ENCODE measurements at places on chromosomes 13 and 19.

- DNase-seq: peak; percentile 9
Observed at GRCh38 chr19:17719730-17720400, 585 bp downstream of the MAP1S start.

- DNase-seq: no peak
Observed at GRCh38 chr13:45422731-45423292, 4.6 kb upstream of the SLC25A30 start.

DNA sequence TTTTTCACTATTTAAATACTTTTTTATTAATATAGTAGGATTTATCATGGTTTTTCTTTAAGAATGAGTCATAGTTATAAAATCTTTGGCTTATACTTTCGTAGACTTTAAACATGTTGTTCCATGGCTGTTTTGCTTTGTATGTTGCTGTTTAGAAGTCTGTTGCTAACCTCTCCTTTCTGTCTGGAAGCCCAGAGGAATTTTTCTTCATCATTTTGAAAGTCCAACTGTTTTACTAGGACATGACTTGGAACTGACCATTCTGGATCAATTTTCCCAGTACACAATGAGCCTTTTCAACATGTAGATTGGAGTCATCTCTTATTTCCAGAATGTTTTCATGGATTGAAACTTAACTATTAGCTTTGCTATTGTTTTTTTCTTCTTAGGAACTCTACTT is 7.9 kb downstream of the CAB39L start:
- DNase-seq: no peak

DNA sequence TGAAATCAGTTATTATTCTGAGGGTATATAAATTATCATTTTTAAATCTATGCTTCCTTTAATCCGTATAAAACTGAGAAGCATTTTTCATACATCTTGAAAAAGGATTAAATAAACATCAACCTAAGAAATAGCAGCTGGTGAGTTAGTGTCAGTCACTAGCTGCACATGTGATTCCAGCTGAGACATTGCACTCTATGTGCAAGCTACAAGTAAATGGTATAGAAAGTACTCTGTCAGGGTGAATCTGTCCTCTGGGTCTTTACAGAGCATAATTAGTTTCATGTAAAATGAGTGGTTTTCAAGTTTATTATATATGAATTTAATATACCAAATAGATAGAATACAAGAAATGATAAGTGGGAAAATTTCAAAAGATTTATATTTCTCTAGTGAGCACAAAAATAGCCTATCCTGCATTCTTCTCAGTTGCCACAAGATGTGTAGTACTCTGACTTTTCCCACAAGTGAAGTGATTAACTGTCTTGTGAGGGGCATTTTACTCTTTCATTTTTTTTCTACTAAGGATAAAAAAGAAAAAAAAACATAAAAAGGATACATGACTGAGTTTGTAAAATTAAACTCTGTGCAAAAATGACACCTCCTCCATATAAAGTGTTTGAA is 1372.1 kb downstream of the PCDH9 start:
- DNase-seq: no peak

DNA sequence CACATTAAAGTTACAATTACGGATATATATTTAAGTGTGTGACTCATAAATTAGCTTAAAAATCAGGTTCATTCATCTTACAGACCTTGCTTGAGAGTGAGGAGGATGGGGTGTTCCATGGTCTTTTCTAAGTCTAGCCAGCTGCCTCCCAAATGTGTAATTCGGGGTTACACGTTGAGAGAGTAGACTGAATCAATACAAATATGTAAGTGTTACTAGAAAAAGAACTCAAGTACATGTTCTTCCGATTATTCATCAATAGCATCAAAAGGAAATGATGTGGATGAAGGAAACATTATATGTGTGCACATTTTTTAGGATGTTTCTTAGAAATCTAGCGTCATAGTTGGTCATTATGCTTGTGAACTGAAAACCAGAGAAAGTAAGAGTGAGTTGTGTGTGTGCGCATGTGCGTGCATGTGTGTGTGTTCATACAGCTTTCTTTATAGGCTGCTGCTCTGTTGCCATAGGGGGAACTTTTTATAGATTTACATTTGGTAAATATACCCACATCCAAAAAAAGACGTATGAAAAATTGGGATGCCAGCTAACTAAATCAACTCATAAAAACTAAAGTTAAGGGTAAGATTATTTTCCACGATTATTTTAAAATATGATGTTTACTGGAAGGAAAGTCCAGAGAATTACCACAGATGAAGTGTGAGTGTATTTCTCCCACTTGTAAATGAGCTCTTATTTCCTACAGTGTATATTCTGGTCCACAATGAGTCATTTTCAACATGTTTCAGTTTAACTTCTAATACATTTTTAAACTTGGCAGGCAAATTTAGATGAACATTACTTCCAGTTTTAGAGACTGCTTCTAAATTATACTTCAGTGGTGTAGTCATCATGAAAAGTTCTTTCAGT is 82.4 kb downstream of the PIBF1 start:
- no peak for DNase-seq

DNA sequence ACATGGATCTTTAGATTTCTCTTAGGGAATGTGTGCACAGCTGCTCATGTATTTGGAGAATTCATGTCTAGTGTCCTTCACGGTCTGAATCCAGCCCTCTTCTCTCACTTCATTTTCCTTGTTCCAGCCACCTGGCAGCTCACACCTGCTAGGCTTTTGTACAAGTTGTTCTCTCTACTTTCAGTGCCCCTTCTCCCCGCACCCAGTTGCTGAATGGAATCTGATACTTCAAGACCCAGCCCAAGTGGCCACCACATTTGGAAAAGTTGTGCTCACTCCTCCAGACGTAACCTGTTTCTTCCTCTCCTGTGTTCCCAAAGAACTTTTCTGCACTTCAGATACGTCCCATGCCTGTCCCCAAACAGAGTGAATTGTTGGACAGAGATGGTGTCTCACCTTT is 235.6 kb downstream of the SHISA2 start:
- no peak for DNase-seq

GRCh38 chr13:77370888-77371287 is 44.0 kb upstream of the MYCBP2 start:
- no peak for DNase-seq

DNA sequence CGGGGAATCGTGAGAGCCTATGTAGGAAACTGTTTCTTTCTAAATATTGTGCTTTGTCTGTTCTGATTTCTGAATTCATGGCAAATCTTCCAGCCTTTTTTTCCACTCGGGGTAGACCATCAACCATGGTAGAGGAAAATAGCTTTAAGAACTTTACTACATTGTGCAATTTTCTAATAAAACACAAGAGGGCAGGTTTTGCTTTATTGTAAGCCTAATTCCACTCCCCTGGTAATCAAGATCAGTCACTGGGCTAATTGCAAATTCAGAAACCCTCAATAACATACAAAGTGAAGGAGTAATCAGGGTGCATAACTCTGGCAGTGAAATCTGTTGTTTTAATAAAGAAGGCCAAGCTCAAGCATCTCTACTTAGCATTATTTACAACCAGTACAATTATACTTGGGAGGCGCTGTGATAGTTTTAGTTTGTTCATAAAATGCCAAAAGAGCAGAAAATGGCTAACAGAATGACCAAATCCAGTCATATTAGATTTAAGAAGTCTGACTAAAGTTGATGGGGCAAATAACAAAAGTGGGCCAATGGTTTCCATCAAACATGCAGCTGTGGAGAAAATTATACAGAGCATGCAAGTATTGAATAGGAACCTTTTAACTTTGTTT is 43.8 kb downstream of the DCT start:
- no peak for DNase-seq

DNA sequence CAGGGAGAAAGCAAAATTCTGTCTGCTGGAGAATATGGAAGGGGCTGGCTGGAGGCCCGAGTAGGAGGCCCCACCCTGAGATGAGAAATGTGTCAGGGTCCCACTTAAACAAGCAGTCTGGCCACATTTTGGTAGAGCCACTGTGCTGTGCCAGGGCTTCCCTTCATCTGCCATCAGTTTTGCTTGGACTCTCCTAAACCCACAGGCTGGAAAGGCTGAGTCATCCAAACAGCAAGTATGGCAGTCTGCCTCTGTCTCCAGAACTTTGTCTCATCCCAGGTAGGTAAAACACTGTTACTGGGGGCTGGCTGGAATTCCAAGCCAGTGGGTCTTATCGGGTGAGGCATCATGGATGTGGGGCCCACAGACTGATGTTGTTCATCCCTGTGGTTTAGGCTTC is 1390.6 kb downstream of the UQCRFS1 start:
- no peak for DNase-seq

- no peak for DNase-seq
Observed at GRCh38 chr13:24005755-24006281, 108.5 kb upstream of the C1QTNF9B start.

DNA sequence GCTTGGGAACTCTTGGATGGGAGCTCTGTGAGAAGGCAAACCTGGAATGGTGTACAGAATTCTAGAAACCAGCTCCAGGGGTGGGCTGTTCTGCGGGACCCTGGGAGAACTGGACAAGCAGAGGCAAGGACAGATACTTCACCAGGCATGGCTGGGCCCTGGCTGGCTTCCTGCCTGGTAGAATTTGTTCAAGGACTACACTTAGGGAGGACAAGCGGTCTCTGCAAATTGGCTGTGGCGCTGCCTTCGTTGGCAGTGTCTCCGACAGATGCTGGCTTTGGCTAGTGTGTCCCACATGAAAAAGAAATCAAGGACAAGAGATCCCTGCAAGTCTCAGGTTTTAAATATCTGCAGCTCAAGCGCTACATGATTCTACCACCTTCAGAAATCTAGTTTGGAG is 12.4 kb downstream of the CEBPG start:
- no peak for DNase-seq

GRCh38 chr13:77460195-77460594 is 75.3 kb upstream of the SCEL start:
- no peak for DNase-seq

DNA sequence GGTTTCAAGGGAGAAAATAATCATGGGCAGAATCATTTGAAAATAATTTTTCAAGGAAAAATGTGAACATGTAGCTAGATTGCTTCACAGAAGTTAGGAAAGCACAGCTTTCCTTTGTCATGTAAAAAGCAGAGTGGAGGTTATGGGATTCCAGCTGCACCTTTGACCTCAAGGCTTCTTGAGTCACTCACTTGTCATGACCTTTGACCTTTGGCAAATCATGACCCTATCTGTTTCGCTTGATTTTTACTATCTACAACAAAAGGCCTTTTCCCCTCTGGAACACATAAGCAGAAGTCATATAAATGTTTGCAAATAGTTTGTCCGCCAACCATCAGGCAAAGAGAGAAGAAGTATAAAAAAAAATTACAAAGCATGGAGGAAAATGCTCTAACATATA is 210.7 kb upstream of the MIR17HG start:
- no peak for DNase-seq

GRCh38 chr13:109244566-109244965 is 541.8 kb downstream of the IRS2 start:
- no peak for DNase-seq

DNA sequence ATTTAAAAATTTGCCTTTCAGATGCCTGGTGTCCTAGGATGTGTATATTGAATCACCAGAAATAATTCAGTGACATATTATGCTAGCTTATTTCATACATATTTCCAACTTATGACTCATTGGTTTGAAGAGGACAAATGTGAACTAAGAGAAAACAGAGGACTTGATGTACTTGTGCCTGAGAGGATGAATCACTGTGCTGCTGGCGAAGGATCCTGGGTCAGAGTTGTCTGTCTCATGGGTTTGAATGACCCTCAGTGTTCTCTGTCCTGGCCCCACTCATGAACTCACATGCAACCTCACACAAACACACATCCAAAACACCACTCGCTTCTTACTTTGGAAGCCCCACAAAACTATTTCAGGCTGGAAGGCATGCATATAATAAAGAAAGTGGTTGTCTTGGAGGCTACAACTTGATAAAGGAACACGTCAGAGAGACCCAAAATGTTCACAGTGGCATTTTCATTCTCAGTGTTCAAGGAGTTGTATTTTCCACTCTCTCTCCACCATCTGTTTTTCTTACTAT is 129.0 kb upstream of the SPRY2 start:
- no peak for DNase-seq

GRCh38 chr13:74024314-74024713 is 109.9 kb downstream of the KLF12 start:
- no peak for DNase-seq

DNA sequence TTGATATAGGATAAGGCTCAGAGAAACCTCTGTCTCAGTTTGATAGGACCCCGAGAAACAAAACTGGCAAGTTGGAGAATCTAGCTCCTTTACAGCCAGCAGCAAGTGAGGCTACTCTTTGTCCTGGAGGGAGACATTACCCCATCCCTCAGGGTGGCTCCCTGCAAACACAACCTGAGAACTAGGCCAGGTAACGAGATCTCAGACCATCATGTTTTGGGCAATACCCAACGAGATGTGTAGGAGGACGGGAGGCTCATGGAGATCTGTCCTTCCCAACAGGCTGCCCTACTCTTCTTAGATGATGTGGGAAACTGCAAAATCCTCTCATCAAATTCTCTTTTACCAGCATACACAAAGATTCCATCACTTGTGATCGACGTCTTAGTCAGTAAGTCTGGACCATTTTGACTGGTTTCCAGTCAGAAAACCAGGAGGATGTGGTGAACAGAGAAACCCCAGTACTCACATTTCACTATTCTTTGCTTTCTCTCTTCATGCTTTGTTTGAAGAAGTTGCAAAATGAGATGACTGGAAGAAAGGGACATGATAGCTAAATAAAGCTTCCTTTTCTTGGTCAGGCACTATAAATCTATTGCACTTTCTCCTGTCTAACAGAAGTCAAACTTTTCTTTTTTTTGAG is 6.0 kb upstream of the CTU1 start:
- no peak for DNase-seq

DNA sequence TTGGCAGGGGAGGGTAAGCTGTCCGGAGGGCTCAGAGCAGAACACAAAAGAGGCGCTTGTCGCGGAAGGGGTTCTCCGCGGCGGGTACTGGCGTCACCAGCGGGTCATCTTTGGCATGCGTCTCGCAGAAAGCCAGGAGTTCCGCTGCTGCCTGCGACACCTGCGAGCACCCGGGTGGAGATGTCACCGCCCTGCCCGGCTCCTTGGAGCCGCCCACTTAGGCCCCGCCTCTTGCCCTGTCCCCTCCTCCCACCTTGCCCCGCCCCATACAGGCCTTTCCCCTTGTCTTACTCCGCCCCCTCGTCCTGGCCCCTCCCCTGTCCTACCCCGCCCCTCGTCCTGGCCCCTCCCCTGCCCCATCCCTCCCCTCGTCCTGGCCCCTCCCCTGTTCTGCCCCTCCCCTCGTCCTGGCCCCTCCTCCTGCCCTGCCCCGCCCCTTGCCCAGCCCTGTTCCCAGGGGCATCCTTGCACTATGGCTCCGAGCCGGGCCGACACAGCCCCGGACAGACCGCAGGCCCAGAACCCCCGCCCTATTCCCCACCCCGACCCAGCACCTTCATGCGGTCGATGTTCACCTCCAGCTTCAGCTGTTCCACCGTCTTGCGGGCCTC is 1.9 kb downstream of the GNG8 start:
- peak; percentile 85 for DNase-seq

GRCh38 chr13:111278258-111278657 is 42.2 kb upstream of the TEX29 start:
- DNase-seq: no peak
